ENCODE measurements at places on chromosomes 5 and 9.

DNA sequence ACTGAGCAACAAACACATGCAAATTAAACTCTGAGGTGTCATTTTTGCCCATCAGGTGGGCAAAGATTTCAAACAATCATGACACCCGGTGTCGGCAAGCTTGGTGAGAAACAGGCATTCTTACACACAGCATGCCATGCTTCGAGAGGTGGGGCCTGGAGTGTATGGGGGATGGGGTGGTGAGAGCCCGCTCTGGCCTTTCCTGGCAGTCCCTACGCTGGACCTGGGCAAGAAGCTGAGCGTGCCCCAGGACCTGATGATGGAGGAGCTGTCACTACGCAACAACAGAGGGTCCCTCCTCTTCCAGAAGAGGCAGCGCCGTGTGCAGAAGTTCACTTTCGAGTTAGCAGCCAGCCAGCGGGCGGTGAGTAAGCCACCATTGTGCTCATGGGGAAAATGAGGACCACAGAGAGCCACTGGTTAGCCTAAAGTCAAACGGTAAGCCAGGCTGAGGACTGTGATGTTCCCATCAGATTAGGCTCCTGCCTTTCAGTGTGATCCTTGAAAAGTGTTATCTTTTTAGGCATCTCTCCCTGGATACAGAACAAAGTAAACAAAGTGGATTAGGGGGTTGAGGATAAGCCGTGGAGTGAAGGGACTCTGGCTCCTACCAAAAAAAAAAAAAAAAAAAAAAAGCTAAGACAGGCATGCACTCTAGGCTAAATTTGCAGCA is 9.4 kb downstream of the MYOZ3 start:
- DNase-seq, result no peak

- DNase-seq, result no peak
These were observed 293.0 kb downstream of the ZNF608 start for GRCh38 chr5:124453221-124454051.

- no peak for DNase-seq
These were observed 16.2 kb downstream of the MIGA2 start for GRCh38 chr9:129052592-129052991.

GRCh38 chr5:33241802-33242201 is 199.0 kb upstream of the TARS1 start:
- DNase-seq, result no peak

DNA sequence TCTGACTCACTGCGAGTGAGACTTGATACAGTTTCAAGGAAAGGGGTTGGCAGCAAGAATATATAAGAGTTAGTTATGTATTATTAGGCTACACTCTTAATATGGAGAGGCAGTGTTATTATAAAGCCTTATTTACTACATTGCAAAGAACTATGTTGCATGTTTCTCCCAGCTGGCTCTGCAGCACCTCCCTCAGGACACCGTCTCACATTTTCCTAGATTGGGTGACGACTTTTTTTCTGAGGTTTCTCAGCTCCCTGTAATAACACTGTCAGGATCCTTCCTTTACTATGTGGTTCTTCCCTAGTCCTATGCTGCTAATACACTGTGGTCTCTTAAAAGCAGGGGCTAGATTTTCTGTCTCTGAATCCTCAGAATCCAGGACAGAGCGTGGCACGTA is 153.7 kb downstream of the INSYN2B start:
- DNase-seq, result no peak

DNA sequence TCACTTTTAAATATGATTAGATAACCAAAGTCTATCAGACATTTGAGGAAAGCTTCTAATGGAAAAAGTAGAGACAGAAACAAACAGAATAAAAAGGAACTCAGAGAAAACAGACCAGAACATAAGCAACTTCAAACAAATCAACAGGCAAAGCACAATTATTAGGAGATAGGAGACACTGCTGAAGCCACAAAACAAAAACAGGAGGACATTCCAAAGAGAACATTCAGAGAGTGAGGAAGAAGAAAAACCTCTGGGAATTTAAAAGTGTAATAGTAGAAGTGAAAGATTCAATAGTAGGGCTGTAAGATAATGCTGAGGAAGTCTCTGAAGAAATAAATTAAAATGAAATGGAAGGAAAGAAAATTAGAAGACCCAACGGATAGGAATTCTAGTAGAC is 83.2 kb upstream of the TBCA start:
- no peak for DNase-seq

DNA sequence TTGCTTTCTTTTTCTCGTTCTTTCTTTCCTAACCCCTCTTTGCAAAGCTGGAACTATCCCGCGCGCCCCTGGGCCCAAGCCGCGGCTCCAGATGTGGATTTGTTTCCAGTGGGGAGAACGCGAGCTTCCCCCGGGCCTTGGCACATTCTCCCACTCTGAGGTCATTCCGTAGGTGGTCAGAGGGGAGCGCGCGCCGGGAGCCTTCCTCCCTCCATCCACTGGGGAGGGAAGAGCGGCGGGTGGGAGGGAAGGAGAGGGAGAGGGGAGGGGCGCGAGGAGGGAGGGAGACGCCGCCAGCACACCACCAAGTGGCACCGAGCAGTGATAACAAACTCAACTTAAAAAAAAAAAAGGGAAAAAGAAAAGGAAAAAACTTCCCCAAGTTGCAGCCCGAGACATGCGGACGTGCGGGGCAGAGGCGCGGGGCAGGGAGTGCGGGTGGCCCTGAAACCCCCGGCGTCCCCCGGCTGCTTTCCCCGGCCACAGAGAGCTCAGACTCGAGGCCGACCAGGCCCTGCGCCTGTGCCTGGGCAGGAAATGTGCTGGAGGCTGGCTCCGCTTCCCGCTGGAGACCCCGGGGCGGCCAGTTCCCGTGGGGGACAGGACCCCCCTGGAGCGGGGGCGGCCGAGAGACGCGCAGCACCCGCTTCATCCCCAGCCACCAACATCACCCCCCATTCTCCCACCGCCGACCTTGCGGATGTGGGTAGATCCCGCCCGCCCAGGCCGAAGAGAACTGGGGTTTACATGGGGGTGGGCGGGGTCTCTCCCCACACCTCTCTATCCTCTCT is 3.1 kb downstream of the IER5L start:
- no peak for DNase-seq

- DNase-seq, result no peak
These were observed 41.3 kb downstream of the RECK start for GRCh38 chr9:36078051-36078450.

- no peak for DNase-seq
These were observed 6.0 kb upstream of the EFNA5 start for GRCh38 chr5:107676702-107677101.

DNA sequence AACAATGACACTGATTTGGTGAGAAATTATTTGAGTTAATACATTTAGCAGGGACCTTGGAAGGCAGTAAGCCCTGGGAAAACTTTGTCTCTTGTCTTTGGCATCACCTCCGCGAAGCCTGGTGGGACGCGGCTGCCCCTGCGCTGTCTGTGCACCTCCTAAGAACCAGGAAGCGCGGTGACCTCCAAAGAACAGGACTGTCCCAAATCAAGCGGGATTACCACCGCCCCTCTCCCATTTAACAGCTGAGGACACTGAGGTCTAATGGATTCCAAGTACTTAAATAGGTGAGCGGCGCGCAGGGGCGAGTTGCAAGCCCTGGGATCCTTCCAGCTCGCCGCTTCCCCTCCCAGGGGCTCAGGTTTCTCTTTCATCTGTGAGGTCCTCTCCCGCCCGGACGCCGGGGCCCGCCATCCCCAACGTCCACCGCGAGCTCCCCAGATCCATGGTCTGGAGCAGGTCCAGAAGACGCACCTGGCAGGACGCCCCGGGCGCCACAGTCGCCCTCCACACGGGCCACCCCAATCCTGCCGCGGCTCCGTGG is 432 bp downstream of the STARD4 start:
- no peak for DNase-seq

DNA sequence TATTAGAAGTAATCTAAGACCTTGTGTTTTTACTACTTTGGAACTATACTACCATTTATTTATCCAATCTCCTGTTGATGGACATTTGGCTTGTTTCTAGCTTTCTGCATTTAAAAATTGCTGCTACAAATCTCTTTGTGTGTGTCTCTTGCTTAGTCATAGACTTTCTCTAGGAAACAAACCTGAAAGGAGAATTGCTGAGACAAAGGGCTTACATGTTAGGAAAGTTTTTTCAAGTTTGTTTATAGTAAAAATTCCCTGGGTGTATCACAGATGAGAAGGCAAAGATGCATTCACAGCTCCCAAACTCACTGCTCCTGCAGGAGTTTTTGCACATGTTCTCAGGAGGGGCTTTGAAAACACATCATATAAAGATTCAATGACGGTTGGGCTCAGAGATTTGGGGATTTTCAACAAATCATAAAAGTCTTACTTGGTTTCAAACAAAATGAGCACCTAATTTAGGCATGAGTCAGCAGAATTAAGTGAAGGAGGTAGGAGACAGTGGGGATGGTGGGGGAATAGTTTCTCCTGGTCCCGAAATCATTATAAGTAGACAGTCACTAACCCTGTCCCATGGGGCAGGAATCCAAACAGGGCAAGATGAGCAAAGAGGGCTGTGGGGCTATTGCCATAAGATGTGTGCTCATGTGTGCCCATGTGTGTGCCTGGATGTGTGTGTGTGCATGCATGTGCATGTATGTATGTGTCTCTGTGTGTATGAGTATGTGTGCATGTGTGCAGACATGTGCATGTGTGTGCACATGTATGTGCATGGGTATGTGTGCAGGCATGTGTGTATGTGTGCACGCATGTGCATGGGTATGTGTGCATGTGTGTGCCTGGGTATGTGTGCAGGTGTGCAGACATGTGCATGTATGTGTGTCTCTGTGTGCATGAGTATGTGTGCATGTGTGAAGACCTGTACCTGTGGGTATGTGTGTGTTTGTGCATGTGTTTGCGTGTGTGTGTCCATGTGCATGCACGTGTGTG is 43.4 kb upstream of the S1PR3 start:
- DNase-seq, result no peak

- DNase-seq, result no peak
These were observed 889.3 kb downstream of the MAT2B start for GRCh38 chr5:164394686-164395194.

GRCh38 chr5:149267241-149267973 is 4.3 kb upstream of the AFAP1L1 start:
- no peak for DNase-seq

DNA sequence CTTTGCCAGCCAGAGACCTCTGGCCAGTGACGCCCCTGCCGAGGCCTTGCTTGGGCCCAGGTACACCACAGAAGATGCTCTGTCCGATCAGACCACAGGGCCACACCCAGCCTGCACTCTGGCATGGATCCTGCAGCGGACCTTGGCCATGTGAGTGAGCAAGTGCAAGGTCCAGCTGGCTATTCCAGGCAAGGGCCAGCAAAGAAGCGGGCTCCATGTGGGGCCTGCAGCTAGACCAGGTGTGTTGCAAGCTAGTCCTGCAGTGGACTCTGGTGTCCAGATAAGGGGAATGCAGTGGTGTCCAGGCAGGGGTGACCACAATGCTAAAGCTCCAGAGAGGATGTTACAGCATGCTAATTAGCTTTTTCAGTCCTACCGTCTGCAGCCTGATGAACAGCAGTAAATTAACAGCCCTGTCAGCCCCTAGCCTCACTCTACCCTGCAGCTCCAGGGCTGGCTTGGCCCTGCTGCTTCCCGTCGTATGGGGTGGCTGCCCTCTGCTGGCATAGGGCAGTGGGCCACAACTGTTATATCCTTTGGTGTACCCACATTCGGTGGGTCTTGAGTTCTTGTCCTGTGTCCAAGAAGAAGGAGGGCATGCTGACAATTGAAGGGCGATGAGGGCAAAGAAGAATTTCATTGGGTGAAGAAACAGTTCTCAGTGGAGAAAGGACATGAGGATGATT is 284.5 kb upstream of the POU5F2 start:
- DNase-seq, result no peak

DNA sequence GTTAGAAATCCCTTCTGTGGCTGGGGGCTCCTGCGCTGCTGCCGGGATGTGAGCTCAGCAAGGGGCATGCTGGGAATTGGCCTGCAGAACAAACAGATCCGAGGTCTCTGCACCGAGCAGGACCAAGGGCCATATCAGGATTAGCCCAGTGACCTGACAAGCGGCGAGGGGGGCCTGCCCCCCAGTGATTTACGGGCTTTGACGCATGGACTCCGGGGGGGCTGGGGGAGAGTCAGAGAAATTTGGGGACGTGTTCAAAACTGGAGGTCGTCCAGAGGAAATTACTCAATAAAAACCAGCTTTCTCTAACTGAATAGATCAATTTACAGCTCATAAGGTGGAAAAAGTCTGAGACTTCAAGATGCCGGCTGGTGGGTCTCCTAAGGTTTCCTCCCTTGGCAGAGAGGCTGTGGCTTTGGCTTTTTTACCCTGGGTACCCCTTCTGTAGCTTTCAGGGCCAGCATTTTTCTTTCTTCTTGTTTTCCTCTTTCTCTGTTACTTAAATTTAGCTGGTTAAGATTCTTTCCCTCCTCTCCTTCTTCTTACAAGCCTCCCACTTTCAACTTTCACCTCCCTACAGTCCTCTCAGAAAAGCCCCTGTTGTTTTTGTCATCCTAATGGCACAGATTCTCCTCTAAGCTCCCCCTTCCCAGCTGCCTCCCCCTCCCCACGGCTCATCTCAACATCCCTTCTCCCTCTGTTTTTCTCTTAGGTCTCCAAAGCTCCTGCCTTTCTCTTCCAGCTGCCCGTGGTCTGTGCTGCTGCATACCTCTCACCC is 551.0 kb downstream of the CCDC171 start:
- DNase-seq, result no peak

DNA sequence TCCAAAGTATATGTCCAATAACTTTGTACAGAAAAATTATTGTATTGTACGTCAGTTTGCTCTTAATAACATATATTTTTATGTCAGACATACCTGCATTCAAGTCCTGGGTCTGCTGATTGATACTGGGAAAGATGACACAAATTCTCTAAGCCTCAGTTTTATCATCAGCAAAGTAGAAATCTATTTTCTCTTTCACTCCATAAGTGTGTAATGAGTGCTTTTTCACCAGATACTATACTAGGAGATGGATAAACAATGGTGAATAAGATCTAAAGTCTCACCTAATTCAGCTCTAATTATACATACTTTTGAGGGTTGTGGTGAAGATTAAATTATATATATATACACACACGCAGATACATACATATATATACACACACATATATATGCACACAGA is 12.3 kb downstream of the PPP2R2B start:
- no peak for DNase-seq

DNA sequence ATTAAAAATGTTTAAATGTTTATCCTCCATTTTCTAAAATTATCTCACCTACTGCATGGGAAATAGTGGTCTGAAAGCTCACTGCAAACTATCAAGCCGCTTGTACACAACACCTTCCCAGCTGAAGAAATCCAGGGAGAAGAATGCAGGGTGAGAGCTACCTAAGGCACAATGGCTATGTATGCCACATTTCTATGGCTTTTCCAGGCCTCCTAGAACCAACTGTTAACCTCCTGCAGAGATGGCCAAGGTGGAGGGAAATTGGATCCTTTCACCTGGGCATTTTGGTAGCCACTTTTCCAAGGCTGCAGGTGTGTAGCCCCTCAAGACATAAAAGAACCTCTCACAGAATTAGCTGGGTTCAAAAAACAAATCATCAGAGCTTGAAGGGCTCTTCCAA is 286.4 kb downstream of the EBF1 start:
- no peak for DNase-seq

Data from stimulated activated CD4-positive, alpha-beta T cell treated with anti-CD3 and anti-CD28 coated beads, TNF-alpha, amount 100 ng/mL, for 24 hours (primary cell).